ENCODE measurements at places on chromosomes 13 and 19.

GRCh38 chr13:75931116-75931515, 295.0 kb downstream of the LMO7 start:
- DNase-seq = no peak

GRCh38 chr13:27226991-27227390, 24.4 kb upstream of the RPL21 start:
- DNase-seq = no peak

- no peak for DNase-seq
These were observed 859.0 kb upstream of the SPRY2 start for GRCh38 chr13:81199956-81200355.

DNA sequence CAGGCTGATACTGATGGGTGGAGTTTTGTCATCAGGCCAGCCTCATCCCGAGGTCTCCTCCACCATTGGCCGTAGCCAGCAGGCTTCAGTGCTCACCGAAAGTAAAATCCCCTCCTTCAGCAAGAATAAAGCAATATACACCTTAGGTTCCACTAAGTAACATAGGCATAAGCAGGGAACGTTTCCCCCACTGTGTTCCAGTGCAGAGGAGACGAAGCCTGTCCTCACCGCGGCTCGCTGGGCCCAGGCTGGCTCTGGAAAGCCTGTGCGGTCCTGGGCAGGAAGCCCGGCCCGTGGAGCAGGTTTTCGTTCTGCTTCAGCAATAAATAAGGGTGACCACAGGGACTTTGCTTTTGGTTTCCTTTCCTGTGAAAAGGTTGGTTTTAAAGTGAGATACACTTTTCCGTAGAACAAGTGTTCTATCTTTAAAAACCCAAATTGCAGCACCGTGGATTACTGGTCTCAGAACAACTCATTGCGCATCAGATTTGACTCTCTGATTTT, 16.3 kb upstream of the TEX29 start:
- DNase-seq = no peak

DNA sequence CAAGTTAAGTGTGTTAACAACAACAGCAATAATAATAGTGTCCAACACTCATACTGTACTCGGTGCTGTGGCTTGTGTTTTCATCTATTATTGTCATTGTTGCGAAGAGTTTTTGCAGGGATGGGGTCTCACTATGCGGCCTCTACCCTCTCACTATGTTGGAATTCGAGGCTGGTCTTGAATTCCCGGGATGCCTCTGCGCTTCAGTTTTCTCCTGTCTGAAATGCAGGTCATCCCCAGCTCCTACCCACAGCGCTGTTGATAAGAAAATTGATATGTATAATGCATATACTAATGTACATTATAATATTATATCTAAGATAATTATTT, 4.9 kb upstream of the SBK3 start:
- no peak for DNase-seq

GRCh38 chr19:7112675-7113074, 43.2 kb downstream of the ZNF557 start:
- DNase-seq = no peak

GRCh38 chr13:102599426-102600012, 2.7 kb downstream of the TPP2 start:
- no peak for DNase-seq

GRCh38 chr13:46295491-46296114, 83.9 kb downstream of the LRRC63 start:
- DNase-seq = no peak

GRCh38 chr13:95643571-95643935, 953 bp downstream of the DZIP1 start:
- DNase-seq = no peak

GRCh38 chr13:32165796-32166195, 134.2 kb downstream of the FRY start:
- DNase-seq = no peak

- no peak for DNase-seq
These were observed 377.0 kb downstream of the ITGBL1 start for GRCh38 chr13:101829484-101829883.

- no peak for DNase-seq
These were observed 112.8 kb downstream of the DLEU7 start for GRCh38 chr13:50730496-50731351.

- DNase-seq = no peak
These were observed 542.7 kb downstream of the MYO16 start for GRCh38 chr13:109172136-109172535.

DNA sequence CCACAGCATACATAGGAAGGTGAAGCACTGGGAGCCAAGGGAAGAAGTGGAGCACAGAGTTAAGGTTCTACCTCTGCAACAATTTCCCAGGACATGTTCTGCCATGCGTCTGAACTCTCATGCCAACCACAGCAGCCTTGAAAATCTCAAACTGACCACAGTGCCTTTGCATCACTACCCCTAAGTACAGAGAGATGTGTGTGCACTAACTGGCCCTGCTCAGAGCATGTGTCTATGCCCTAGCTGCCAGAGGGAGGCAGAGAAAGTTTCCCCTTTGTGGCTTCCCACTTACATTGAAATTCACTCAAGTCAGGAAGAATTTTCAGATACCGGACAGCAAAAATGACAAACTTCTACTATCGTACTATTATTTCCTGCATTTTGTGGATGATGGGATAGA, 26.8 kb upstream of the WDFY2 start:
- DNase-seq = no peak

- DNase-seq = no peak
These were observed 481.7 kb downstream of the MYO16 start for GRCh38 chr13:109111141-109111540.

- peak; percentile 86 for DNase-seq
These were observed 14.9 kb downstream of the ARID3A start for GRCh38 chr19:940591-941291.

- no peak for DNase-seq
These were observed 12.3 kb upstream of the ZBTB32 start for GRCh38 chr19:35692010-35692409.

DNA sequence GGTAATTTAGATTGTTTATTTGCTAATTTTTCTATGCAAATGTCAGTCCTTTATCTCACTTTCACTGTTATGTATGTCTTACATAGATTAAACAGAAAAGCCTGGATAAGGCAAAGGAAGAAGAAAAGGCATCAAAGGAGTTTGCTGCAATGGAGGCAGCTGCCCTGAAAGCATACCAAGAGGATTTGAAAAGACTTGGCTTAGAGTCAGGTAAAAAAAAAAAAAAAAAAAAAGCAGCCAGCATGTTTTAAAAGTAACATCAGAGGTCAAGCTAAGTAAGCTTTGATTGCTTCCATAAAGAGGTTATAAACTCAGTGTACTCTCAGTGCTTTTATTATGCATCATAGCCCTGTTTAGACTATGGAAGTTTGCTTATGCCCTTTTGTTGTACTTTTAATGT, 3.8 kb downstream of the WBP4 start:
- no peak for DNase-seq

GRCh38 chr13:70714993-70715392, 606.7 kb upstream of the KLHL1 start:
- DNase-seq = no peak

- DNase-seq = no peak
These were observed 55.3 kb downstream of the FRY start for GRCh38 chr13:32086791-32087441.

Data from NCI-H1092 (cell line).